Smooth muscle cell of the brain vasculature (primary cell): ENCODE measurements at places on chromosomes 3 and 15.

DNA sequence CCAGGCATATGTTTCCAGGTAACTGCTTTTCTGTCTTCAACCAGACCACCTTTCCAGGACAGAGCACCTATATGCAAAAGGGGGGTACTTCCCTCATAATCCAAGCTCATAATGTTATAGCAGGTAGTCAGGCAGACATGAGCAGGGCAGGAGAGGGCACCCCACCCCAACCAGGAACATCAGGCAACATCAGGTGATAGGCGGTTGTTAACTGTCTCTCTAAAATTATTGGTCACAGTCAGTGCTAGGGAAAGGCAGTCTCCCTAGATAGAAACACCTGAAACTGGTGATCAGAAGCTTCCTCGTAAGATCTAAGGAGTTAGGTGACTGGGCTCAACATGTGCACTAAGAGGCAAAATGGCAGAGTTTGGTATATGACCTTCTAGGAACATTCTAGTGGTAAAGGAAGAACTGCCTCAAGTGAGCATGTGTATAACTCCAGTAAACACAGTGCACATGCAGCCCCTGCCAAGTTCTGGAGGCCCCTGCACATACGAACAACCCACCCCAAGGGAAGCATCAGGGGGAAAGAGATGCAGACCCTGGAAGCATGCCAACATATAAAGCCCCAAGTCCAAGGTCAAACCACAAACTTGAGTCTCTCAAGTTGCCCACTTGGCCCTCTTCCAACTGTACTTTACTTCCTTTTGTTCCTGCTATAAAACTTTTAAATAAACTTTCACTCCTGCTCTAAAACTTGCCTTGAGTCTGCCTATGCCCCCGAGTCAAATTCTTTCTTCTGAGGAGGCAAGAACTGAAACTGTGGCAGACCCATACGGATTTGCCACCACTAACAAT, 270.9 kb downstream of the ULK4 start:
- no peak for DNase-seq

DNA sequence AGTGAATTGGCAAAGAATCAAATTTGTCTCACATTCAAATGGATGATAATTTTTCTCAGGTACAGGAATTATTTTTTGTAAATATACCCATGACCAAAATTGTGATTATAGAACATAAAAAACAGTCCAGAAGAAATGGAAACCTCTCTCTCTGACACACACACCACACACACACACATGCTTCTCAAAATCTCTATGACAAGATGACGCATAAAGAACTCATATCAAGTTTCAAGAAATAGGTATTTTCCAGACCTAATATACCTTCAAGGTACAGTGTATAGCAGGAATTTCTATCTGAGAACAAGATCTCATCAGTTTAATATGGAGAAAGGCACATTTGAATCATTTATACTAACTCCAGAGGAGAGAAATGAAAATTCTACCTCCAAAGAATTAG, 1069.1 kb upstream of the ALCAM start:
- DNase-seq: no peak

DNA sequence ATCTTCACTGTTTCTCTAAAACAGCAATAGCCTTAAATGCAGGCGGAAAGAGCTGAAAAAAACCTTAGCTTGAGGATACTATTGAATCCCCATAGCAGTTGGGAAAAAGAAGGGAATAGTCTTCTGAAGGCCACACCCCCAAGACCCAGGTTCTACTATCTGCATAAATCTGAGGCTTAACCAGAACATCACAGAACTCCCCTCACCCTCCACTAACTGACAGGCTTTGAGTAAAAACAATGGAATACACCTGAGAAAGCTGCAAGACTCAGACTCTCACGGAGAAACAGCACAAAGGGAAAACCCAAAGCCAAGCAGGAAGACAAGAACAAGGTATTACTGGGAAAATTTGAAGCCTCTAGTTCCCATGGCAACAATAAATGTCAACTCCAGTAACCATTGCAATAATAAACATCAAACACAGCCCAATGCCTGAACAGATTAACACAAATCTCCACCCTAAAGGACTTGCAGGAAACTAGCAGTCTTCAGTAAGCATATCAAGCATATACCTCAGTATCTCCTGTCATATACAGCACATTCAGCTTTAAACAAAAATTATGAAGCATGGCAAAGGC, 56.4 kb downstream of the TMCC1 start:
- no peak for DNase-seq

- DNase-seq: no peak
Observed at GRCh38 chr3:194475978-194476377, 10.8 kb downstream of the ATP13A3 start.

DNA sequence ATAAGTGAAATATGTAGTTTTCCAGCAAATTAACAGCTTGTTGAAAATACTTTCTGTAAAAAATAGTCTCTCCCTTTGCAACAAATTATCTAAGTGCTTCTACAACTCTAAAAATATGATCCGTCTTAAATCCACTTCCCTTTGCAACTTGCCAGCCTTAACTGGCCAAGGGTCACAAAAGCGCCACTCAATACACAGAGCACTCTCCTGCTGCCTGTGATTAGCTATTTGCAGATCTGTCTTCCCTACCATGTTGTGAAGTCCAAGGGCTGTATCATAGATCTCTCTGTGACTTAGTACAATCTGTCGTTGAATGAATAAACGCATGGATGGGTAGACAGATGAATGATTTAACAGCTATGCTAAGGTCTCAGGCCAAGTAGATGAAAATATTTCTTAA, 76.2 kb downstream of the ITGB5 start:
- DNase-seq: no peak

GRCh38 chr3:10467904-10468612, 37.3 kb downstream of the ATP2B2 start:
- no peak for DNase-seq

GRCh38 chr3:131178710-131179375, 152.2 kb downstream of the NEK11 start:
- no peak for DNase-seq

- no peak for DNase-seq
Observed at GRCh38 chr3:30904996-30905395, 10.5 kb upstream of the GADL1 start.

GRCh38 chr3:30951826-30952225, 57.4 kb upstream of the GADL1 start:
- DNase-seq: no peak

DNA sequence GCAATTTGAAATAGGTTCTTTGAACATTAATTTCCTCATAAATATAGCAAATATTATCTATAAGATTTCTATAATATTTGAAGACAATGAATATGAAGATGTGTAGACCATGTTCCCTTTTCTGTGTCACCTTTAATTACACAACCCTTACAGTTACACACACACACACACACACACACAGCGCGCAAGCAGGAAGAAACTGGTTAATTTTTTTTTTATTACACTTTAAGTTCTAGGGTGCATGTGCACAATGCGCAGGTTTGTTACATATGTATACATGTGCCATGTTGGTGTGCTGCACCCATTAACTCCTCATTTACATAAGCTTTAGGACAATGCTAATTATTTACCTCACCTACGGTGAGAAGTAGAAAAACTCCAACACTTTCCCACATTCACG, 122.9 kb downstream of the TPRG1 start:
- DNase-seq: no peak

DNA sequence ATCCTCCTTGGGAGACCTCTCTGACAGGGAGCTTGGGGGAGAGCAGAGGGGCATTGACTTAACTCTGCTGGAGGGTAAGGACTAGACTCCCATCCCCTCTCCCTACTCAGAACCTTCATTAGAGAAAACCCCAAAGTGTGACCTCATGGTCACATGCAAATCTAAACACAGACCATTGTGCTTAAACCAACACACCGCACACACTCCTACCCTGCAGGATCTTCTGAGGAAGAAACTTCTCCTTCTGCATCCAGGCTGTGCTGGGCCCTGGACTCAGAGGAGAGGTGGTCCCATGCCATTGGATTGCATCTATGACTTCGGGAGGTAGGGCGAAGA, 805 bp upstream of the PARP16 start:
- no peak for DNase-seq
